ENCODE measurements at places on chromosomes 11 and 22.

- ATAC-seq: no peak
Measured at GRCh38 chr11:26078231-26078821, 253.6 kb upstream of the ANO3 start.

GRCh38 chr11:44797051-44797450 lies 70.3 kb downstream of the TSPAN18 start:
- ATAC-seq: no peak

DNA sequence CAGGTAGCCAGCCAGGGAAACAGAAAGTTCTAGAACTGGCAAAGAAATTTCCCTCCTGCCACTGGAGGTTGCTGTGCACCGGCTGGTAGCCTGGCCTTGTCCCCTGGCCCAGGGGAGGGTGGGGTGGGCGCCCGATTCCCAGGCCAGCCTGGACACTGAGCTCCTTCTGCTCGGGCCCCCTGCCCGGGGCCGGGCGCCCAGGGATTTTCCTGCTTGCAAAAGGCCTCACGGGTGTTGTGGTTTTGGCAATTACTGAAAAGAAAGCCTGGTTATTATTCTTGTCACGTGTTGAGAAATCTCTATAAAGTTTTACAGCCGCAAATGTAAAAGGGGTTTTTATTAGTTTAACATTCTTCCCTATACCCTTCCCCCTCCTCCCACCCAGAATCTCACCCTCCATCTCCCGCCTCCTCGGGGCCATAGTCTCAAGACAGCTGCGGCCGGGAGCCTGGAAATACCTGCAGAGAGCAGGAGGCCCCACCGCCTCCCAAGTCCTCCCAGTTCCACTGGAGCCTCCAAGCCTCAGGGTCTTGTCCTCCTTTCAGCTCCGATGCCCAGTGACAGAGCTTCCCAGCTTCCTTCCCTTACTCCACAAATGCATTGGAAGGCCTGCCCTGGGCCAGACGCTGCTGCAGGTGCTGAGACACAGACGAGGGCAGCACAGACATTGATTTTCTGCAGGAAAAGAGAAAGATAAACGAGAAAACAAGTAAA lies 1515.6 kb downstream of the TBC1D22A start:
- no peak for ATAC-seq

- ATAC-seq: no peak
Measured at GRCh38 chr11:117690484-117691217, 106.4 kb downstream of the DSCAML1 start.

DNA sequence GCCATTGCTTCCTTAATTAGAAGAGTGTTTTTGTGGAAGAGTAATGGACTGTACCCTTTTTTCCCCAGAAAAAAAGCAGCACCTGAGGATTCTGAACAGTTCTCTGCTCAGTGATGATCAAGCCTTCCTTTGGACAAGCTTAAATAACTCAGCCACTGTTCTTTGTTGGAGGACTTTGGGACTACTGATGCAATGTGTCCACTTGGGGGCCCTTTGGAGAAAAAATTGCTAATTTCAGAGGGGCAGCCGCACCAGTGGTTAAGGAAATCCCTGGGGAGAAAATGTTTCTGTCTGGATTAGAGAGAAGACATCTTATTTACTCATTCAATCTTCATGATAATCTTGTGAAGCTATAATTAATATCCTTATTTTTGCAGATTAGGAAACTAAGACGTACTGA lies 5.3 kb upstream of the KMT2A start:
- ATAC-seq: no peak

DNA sequence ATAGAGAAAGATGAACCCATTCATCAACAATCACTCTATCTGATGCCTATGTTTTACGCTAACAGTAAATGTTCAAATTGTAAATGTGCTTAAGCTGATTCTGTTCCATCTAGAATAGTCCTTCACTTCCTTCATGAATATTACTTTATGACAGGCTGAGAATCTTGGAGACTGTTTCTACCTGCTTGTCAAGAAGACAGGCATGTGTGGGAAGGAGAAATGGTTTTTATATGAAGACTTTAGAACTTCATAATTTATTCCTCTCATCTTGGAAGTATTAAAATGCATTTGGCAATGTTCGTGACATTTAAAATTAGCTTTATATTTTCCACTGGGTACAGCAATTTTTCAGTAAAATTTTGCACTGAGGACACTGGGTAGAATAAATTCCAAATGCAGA lies 41.0 kb downstream of the ELMOD1 start:
- ATAC-seq: no peak

GRCh38 chr22:46754110-46754799 lies 8.2 kb upstream of the TBC1D22A start:
- ATAC-seq: peak; percentile 96

- ATAC-seq: no peak
Measured at GRCh38 chr11:2393111-2393868, 7.3 kb upstream of the TSSC4 start.

GRCh38 chr11:45518833-45519535 lies 146.4 kb downstream of the CHST1 start:
- ATAC-seq: no peak

GRCh38 chr11:8690374-8691342 lies 8.1 kb downstream of the RPL27A start:
- ATAC-seq: no peak

All from gastroesophageal sphincter (tissue), 4 donors.